ENCODE measurements at places on chromosomes 4 and X.

DNA sequence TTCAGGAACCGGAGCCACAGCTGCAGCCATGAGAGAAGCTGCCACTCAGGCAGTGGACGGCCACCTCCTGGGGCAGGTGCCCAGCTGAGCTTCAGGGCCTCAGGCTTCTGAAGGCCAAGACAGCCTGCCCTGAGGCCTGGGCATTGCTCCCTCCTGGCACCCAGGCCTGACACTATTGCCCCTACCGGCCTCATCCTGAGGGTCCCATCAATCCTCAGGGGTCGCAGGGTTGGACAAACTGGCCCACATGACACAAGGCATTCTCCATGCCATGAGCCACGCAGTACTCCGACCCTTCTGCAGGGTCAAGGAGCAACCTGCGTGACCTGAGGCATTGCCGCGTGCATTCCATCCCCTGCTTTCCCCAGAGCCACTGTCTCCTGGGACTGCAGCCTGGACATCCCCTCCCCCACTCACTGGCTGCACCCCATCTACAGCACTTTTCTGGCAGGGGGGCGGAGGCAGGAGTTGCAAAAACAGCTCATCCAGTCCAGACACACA lies 3.0 kb upstream of the ZFP92 start:
- DNase-seq = no peak

- DNase-seq = no peak
Observed at GRCh38 chrX:111854556-111855490, 21.2 kb upstream of the TRPC5OS start.

- DNase-seq = no peak
Observed at GRCh38 chr4:19580095-19580494, 671.6 kb upstream of the SLIT2 start.

GRCh38 chrX:148517176-148517575 lies 16.8 kb downstream of the AFF2 start:
- DNase-seq = no peak

GRCh38 chr4:149077181-149077580 lies 635.0 kb upstream of the NR3C2 start:
- DNase-seq = no peak

DNA sequence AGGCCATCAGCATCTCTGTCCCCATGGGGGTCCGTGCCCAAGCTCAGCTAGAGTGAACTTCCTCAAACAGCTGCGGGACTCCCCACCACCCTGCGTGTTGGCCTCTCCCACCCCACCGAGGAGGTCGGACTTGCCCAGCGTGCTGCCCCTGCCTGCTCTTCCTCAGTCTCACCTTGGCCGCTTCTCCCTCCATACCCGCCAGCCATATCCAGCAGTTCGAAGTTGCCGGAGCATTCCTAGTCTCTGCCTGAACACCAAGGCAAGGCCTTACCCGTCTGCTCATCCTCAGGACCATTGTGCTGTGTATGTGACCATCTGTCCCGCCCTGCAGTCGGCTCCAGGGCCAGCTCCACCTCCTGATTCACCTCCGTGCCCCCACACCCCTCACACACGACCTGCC lies 84.5 kb downstream of the WFS1 start:
- DNase-seq = no peak

DNA sequence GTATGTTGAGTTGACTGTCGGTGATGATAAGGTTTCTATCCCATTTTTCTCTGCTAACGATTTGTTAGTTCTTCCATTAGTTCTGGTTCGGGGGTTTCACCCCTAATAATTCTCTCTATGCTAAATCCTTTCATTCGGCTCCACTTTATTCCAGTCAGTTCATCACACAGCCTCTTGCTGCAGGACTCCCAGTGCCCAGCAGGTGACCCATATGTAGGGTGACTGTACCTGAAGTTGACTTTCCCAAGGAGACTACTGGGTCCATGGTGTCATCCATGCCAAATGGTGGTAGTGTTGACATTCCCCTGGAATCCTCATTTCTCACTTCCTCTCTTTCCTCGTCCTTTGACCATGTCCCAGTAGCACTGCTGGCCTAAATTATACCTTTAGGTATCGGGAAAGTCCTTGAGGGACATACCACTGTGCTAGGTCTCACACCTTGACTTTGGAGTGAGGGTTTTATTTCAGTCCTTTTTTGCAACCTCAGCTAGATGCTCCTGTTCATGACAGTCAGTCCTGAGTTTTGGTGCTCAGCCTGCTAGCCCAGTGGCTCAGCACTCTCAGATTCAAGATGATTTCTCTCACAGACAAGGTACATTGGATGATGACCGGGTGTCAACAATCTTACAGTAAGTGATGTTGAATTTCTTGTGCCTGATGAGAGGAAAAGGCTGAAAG lies 105.1 kb upstream of the ARHGAP24 start:
- no peak for DNase-seq

DNA sequence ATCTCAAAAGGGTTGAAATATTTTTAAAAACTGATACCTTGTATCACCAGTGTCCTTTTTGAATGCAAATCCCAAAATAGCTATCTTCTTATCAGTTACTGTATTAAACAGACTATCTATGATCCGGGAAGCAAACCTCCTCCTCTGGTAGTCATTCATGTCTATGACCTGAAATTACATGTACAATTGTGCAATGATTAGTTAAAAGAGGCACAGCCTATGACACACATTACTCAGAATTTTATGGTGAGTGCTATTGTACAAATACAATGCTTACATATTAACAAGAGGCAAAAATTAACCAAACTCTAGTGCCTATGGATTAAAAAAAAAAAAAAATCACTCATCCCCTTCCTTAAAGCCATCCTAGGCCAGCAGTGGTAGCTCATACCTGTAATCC lies 21.7 kb downstream of the UGDH start:
- DNase-seq = no peak

All from CD8-positive, alpha-beta T cell (primary cell).